ENCODE measurements at places on chromosomes 7 and 10. TPM values are rescaled to one million over a fixed set of nuclear protein-coding genes. Genes with fewer than 3 reads are reported as not detected.

LLCFC1 gene
- not detected for total RNA-seq

MYO1G gene
- 1.1 TPM for total RNA-seq

PNLIPRP2 gene
- total RNA-seq: not detected

TMEM60 gene
- total RNA-seq: 7.7 TPM

NPFFR1 gene
- total RNA-seq: not detected

UCMA gene
- total RNA-seq: not detected

WEE2 gene
- total RNA-seq: not detected

STEAP2 gene
- 1.4 TPM for total RNA-seq

TMEM196 gene
- total RNA-seq: not detected

MUC12 gene
- total RNA-seq: not detected

SRRM3 gene
- total RNA-seq: 1.5 TPM

ATRNL1 gene
- 3.4 TPM for total RNA-seq

WDR86 gene
- total RNA-seq: 0.44 TPM

SLC25A28 gene
- 61.6 TPM for total RNA-seq

CEP55 gene
- not detected for total RNA-seq

CTAGE6 gene
- not detected for total RNA-seq

CALHM2 gene
- 6.5 TPM for total RNA-seq

PAPOLB gene
- not detected for total RNA-seq

TACR2 gene
- 0.22 TPM for total RNA-seq

EGFR gene
- 26.5 TPM for total RNA-seq

ADAM22 gene
- 7.0 TPM for total RNA-seq

ZP3 gene
- total RNA-seq: 0.96 TPM

VAX1 gene
- total RNA-seq: not detected

GSTO2 gene
- 1.2 TPM for total RNA-seq

SFTPD gene
- total RNA-seq: not detected

PROSER2 gene
- 2.8 TPM for total RNA-seq

ADGRA1 gene
- 0.44 TPM for total RNA-seq

ZNF398 gene
- total RNA-seq: 7.8 TPM
